Left forelimb (tissue), 1 donor: ENCODE measurements at places on chromosomes 7 and 10.
A peak's percentile ranks its signal among the peaks of the same experiment; 100 is the strongest.

DNA sequence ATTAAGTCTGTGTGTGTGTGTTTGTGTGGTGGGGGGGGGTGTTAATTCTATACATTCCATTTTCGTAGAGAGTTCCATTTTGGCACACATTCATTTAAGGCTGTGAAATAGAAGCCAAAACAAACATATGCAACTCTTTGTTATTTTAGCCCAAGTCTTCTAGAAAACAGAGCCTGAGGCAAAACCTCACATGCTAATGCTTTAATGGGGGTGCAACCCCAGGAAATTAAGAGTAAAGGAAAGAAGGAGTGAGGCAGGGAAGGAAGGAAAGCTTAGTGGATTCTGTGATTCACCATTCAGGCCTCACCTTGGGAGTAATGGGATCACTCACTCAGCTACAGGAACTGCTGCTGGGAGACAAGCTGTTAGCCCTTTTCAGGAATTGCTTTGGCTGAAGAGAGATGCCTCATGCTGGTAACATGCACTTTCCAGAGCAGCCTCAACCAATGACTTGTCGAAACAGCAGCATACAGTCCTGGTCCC is 73.0 kb upstream of the CTTNBP2 start:
- DNase-seq = no peak

- no peak for DNase-seq
Observed at GRCh38 chr10:71801361-71801760, 28.0 kb upstream of the VSIR start.

DNA sequence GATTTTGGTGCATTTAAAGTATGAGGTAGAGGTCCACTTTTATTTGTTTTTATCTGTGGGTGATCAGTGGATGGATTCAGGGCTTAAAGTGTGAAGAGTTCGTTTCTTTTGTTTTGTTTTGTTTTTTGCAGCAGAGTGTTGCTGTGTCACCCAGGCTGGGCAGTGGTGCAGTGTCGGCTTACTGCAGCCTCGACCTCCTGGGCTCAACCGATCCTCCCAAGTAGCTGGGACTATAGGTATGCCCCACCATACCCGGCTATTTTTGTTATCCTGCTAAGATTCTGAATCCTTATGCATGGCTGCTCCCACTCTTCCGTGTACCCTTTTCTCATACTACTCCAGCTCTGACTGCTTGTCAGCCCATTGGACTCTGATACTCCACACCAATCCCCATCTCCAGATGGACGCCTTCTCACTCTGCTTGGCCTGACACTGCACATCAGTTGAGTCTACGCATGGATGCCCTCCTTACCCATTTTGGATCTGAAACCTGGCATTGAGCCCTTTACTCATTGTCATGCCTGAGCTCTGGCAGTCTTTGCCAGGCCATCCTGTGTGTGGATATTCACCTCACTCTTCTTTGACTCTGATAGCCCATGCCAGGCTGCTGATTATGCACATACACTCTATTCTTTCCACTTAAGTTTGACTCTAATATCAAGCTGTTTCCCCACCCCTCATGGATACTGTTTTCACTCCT is 119.5 kb downstream of the CCSER2 start:
- DNase-seq = no peak

- DNase-seq = no peak
Observed at GRCh38 chr10:110032801-110033700, 25.3 kb downstream of the ADD3 start.

- no peak for DNase-seq
Observed at GRCh38 chr7:114703677-114704076, 218.2 kb upstream of the MDFIC start.

DNA sequence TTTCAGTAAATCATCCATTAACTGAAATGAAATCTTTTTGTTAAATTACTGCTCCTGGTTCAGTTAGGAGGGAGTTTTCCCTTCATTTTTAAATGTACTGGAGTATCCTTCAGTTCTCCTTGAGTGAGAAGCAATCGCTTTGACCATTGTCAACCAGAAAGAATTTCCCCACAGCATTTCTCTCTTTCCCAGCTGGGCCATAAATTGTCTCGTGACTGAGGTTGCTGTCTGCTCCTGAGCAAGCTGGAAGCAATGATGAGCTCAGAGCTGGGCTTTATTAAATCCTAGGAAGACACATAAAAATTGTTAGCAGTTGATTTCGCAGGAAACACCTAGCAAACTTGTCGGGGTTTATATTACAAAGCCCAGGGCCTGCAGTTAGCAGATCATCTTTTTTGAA is 102.0 kb upstream of the INSYN2A start:
- DNase-seq = no peak

DNA sequence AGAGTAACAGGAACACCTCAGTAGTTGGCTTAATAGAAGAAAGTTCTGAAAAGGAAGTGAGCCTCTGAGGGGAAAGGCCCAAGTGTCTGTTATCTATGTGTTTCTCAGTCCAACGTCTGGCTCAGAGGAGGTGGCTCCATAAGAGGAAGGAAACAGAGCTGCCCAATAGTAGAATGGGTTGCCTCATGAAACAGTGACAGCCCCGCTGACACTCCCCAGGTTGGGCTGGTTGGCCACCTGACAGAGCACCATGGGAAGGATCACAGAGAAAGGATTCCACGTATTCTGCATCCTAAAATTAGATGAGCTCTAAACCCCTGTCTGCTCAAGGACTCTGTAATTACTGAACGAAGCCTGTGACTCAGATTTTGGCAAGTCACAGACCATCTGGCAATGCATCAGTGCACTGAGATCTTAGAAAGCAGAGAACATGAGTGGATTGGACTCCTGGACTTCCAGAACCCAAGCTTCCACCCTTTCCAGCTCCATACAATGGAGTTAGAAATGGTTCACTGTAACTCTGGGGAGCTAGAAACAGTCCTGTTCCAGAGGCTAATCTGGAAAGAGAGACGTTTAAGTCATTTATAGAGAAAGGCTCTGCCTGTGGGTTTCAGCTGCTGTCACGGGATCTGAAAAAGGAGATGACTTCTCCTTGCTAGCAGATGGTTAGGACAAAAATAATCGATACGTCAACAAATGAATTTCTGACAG is 2.9 kb downstream of the PKD2L1 start:
- DNase-seq = no peak

DNA sequence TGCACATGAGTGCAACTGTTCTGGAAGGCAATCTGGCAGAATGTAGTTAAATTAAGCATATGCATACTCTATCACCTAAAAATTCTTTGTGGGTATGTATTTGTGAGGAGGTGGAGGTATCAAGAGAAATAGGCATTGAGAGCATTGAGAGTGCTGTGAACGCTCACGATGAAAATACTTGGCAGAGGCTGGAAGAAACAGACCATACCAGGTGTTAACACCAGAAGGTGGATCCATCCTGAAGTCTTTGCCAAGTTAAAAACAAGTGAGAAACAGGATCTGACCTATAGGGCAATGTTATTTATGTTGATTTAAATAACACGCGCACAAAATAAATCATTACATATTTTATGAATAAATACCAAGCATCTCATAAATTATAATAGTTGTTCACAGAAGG is 311.6 kb downstream of the PCLO start:
- no peak for DNase-seq

DNA sequence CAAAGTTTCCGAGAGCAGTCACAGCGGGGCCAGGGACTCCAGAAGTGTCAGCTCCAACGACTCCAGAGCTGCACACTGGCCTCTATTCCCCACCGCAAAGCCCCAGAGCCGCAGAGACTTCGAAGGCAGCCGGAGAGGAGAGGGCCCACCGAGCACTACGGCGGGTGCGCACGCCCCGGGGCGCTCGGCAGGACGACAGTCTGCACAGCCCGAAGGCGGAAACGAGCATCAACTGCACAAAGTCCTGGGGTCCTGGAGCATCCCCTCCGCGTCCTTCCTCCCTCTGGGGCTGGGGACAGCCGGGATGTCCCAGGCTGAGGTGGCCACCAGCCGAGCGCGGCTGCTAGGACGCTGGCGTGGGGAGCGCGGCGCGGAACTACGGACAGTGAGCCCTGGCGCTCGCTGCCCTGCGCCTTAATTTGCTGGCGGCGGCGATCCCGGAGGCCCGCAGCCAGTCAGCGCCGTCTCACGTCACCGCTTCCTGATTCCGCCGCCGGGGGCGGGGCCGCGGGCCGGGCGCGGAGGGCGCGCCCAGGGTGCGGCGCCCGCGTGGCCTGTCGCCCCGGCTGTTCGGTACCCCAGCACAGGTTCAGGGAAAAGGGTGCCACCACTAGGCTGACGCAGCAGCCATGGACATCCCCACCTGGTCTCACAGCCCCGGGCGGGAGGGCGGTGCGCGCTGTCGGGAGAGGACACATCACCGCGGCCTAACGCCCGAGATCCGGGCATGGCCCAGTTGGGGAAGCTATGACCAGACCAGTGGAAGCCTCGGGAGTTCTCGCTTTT is at the start of gene TBX20:
TBX20 (minus strand) TSS at position 391 of the 786 bp plus-strand sequence. CDS start 480 bp downstream, outside the sequence.
- peak; percentile 72 for DNase-seq

DNA sequence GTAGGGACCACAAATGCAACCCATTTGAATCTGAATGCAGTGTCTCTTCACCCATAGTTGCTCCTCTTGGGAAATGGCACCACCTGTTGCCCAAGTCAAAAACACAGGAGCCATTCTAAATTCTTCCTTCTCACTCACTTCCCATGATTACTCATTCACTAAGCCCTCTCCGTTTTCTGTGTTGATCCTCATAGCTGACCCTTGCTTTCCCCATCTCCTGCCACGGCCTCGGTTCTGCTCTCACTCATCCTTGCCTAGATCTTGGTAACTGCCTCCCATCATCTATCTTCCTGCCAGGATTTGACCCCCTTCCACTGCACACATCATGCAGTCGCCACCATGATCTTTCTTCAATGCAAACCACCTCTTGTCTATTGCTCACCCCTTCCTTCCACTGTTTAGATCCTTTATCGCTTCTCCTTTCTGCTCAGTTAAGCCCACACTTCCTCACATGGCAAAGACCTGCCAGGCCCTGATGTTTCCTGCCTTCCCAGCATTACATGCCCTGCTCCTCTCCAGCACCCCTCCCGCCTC is 19.0 kb upstream of the CPN1 start:
- DNase-seq = no peak

GRCh38 chr7:107661081-107661864 is 645 bp downstream of the SLC26A4 start:
- DNase-seq = peak; percentile 68

DNA sequence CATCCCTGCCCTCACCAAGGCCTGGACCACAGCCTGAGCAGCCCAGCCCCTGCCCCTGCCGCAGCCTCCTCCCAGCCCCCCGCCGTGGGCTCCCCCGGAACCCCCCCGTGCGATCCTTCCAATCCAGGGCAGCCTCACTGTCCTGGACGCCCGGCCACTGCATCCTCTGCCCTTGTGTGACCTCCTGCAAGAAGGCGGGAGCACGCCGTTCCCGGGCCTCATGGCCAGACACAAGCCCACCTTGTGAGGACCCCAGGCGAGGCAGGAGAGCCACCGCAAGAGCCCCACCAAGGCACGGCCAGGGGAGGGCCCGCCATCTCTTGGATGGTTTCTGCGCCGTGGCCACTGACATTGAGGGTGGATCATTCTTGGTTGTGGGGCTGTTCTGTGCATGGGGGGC is 7.8 kb upstream of the LFNG start:
- no peak for DNase-seq

- no peak for DNase-seq
Observed at GRCh38 chr10:63644418-63645142, 123.4 kb downstream of the REEP3 start.

DNA sequence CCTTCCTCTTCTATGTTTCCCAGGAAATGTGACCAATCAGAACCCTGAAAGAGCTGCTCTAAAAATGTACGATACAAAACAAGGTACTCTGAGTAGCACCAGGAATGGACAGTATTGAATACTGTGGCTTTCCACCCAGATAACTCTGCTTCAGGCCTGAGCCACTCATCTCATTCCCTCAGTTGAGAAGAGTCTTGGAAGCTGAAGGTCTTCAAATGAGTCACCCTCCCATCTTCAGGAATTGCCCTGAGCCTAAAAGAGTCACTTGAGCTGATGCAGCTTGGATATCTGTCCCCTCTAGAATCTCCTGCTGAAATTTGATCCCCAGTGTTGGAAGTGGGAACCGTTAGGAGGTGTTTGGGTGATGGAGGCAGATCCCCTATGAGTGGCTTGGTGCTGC is 210.4 kb downstream of the DGKI start:
- no peak for DNase-seq

DNA sequence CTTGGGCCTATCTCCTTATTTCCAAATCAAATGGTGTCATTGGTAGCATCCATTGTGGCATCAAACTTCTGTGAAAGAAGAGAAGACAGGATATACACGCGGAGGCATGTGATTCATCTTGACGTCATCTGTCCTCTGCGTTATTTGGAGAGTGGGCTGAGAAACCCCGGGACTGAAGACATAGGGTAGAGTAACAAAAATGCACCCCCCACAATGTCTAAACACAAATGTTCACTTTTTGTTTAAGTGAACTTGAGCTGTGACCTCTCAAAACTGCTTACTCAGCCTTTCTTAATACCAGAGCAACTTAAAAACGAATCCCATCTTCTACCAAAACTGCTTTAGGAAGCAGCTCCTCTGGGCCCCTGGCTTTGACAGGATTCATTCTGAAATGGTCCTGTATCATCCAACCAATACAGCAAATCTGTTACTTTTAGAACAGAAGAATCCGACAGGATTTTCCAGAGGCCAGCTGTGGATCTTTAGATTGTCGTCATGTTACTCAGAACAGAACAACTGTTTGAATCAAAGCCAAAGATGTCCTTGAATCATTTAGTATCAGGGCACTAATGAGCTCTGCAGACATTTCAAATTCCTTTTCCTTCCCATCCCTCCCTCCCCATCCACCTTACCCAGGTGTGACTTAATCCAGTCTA is 438.1 kb downstream of the SUGCT start:
- DNase-seq = no peak

GRCh38 chr10:92567952-92568600 is 5.8 kb downstream of the IDE start:
- no peak for DNase-seq

DNA sequence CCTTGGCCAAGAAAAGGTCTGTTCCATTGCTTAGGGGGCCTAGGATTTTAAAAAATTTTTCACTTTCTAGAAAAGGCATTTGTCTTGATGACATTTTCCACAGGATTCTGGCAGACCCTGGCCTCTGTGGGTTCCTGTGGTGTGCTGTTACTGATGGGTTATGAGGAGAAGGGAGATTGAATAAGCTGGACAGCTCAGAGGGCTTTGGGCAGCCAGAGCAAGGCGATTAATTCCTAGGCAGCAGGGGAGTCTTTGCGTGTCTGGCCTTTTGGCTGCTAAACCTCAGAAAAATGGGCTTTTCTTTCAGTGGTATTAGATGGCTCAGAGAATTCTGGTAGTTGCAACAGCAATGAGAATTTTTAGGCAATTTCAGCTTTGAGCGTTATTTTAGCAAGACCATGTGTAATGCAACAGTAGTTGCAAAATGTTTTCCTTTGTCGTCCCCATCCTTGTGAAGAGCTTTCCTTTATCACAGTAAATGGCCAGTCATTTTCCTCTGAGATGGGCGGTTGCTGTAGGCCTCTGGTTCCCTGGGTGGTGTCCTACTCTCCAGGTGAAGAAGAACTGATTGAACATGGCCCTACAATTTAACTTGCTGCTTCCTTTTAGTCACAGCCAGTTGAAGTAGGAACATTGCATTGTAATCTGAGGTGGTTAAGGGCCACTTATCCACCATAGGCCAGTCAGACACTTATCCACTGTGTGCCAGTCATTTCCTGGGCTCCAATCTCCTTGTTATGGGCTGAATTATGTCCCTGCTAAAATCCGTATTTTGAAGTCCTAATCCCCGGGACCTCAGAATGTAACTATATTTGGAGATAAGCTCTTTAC is 43.2 kb downstream of the SH2D4B start:
- no peak for DNase-seq

GRCh38 chr10:133236401-133237240 is 1.0 kb upstream of the VENTX start:
- no peak for DNase-seq

GRCh38 chr10:132148261-132149251 is 38.2 kb upstream of the DPYSL4 start:
- no peak for DNase-seq

GRCh38 chr7:18558503-18558902 is 63.0 kb downstream of the HDAC9 start:
- no peak for DNase-seq
